ENCODE measurements at places on chromosomes 2 and 18.

DNA sequence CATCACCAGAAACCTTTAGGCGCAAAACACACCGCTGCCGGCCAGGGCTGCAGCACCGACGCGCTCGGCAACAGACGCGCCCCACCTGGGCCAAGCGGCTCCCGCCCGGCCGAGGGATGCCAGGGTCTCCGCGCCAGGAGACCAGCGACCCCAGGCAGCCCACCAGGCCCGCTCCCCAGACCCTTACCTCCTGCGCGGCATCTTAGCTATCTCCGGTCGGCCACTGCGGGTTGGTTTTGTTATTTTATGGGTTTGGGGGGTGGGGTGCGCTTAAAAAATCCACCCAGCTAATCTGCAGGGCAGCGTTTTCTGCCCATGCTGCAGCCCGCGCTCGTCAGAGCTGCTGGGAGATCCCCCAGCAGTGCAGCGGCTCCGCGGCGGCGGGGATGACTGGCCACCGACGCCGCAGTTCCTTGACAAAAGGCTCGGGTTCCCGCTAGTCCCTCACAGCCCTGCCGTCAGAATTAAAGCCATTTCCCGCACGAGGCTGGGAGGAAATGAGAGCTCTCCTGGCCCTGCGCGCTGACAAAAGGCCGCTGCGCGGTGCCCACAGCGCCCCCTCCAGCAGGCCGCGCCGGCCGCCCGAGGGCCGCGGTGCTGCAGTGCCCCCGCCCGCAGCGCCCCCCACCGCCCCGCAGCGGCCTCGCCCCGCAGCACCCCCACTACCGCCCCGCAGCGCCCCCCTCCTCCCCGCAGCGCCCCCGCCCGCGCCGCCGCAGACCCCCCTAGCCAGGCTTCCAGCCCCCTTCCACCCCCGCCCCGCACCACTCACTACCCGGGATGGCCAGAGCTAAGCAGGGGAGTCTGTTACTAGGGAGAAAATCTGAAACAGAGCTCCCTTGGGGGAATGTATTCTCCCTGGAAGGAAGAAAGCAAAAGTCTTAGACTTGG, at the start of gene ADD2:
Gene ADD2 (minus strand): TSS at position 502 of the 891 bp plus-strand sequence. CDS start 61,792 bp downstream, outside the sequence.
- no peak for DNase-seq

DNA sequence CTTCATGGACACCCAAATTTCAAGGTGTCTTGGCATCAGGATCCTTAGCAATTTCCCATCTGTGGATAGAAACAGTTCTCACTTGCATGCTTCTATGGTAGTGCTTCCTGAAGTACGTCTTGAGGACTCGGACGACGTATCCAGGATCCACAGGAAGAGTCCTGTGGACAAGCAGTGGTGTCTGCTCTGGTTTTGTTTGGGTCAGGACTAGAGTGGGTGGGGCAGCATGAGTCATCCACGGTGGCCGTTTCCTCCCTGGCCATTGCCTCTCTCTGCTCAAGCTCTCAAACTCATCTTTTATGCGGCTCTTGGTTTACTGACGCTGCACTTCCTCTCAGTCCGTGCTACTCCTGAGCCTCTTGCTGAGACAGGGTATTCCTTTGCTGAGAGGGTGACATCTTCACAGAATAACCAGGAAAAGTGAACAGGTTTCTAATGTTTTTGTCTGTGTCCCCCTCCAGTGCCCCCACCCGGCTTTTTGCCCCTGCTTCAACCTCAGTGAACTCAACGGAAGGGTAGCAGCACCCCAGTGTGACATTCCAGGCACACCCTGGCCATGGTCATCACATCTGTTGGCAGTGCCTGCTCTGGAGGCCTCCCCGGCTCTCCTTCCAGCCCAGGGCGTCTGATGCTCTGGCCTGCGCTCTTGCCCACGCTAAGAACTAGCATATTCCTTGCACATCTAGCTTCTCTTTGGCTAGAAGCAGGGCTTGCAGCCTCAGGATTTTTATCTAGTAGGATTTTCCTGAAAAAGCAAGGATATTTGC, 62.2 kb downstream of the ARMC9 start:
- no peak for DNase-seq

- peak; percentile 25 for DNase-seq
Observed at GRCh38 chr2:60948926-60949579, 67.7 kb downstream of the REL start.

- DNase-seq, result no peak
Observed at GRCh38 chr2:80531319-80531718, 226.8 kb upstream of the LRRTM1 start.

- DNase-seq, result no peak
Observed at GRCh38 chr2:6793371-6793770, 72.3 kb downstream of the CMPK2 start.

DNA sequence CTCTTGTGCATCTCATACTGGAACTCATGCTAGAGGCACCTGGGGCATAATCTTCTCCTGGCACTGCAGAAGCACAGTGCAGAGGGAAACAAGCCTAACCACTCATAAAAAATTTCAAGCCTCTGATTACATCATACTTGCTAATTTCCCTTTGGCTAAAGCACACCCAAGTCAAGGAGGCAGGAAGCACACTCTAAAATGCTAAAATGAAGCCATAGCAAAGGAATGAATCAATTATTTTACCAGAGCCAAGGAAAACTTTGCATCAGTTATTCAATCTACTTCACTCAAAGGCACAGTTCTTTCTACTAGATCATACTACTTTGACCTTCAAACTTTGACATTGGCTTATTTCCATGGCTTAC, 79.6 kb upstream of the SPOPL start:
- DNase-seq, result peak; percentile 79

DNA sequence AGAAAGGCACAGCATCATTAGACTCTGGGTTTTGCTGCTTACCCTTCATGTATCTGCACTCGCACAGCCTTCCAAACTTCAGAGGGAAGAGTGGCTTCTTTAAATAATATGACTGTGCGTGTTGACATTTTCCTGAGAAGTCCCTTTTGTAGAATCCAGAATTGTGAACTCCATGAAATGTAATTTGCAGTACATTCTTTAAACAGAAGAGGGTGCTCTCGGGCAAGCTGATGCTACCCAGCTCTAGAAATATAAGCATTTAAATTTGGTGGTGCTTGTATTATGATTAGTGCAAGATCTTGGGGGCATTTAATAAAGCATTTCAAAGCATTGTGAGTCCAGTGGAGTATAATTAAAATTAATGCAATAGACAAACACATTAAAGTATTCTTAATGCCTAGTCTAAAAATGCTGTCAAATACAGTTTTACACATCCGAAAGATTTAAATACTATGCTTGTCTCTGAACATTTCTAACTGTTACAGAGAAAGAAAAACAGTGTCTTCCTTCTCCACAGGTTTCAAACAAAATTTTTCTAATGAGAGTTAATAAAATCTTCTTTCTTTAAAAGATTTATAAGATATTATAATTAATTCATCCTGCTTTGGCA, 17.3 kb upstream of the GTF2A1L start:
- DNase-seq, result peak; percentile 30

DNA sequence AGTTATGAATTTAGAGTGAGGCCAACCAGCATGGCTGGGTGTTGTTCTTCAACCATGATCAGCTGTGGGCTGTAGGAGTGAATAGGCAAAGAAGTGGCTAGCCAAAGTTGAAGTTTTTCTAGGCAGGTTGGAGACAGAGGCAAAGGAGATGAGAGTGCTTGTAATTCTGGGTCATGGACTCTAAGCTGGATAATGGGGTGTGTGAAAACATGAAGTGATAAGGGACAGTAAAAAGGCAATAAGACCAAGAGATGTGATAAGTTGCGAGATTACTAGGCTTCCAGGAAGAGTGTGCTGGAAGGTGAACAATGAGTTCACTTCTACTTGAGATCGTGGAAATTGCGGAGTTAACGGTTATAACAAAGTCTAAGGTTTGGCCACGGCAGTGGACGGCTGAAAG, 118.6 kb upstream of the RNF152 start:
- no peak for DNase-seq

GRCh38 chr2:151669585-151670081, 64.6 kb downstream of the NEB start:
- DNase-seq, result no peak

DNA sequence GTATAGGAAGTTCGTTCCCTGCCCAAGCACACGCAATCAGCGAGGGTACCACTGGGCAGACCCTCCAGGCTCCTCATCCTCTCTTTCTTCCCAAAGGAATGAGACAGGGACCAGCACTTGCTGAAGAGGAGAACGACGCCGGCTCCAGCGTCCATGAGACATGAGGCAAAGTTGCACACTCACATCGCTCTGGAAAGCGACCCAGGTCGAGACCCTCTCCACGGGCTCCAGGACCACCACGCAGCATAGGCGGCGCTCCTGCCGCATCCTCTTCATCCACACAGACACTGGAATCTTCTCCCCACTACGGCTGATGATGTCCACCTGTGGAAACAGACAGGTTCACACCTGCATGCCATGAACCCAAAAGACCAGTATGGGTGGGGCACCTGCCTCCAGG, 10.8 kb downstream of the PASK start:
- no peak for DNase-seq

- DNase-seq, result no peak
Observed at GRCh38 chr18:42339372-42339771, 384.3 kb downstream of the PIK3C3 start.

GRCh38 chr2:101500180-101500579, 25.3 kb upstream of the RFX8 start:
- DNase-seq, result peak; percentile 75

DNA sequence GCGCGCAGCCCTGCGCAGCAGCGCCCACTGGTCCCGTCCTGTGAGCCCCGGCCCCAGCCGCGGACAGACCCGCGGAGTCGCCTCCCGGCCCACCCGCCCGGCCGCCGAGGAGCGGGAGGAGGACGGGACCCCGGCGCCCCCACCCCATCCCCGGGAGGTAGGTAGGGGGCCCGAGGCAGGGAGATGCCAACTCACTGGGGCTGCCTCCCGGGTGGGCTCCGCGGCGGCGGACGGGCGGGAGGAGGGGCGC, 160 bp downstream of the SPTBN1 start:
- no peak for DNase-seq

GRCh38 chr2:51013933-51014526, 17.9 kb downstream of the NRXN1 start:
- DNase-seq, result no peak

DNA sequence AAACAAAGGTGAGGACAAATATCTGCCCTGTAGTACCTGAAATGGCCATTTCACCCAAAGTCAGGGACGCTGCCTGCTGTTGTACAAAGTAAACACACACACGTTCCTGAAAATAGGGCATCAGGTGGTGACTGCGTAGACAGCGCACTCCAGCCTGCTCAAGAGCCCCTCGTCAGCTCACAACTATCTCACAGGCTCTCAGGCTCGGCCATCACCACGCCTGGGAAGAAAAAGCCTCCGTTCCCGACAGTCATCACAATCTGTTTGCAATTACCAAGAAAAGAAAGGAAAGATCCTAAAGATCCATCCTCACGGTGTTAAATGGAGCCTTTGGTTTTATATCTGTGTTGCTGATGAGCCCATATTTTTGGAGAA, 230.2 kb downstream of the ZNF516 start:
- peak; percentile 77 for DNase-seq

GRCh38 chr18:61883547-61883946, 9.3 kb downstream of the RNF152 start:
- DNase-seq, result no peak

- DNase-seq, result no peak
Observed at GRCh38 chr18:59564561-59564960, 132.7 kb downstream of the CCBE1 start.

DNA sequence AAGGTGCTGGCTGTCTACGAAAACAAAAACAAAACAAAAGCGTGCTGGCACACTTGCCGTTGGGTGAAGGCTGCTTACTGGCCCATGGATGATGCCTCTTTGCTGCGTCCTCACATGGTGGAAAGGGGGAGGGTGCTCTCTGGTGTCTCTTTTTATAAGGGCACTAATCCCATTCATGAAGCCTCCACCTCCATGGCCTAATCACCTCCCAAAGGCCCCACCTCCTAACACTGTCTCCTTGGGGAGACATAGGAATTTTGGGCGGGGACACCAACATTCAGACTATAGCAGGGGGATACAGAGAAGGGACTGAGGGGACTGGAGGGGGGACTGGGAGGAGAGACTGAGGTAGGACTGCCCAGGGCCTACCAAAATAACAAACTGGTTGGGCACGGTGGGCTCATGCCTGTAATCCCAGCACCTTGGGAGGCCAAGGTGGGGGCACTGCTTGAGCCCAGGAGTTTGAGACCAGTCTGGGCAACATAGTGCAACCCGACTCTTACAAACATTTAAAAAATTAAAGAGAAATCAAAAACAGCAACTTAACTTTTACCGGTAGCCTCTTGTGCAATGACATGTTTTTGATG, 14.5 kb downstream of the PTMA start:
- no peak for DNase-seq

- no peak for DNase-seq
Observed at GRCh38 chr18:21406116-21406515, 164.1 kb downstream of the GREB1L start.

- no peak for DNase-seq
Observed at GRCh38 chr2:39266916-39267434, 23.2 kb upstream of the CDKL4 start.

DNA sequence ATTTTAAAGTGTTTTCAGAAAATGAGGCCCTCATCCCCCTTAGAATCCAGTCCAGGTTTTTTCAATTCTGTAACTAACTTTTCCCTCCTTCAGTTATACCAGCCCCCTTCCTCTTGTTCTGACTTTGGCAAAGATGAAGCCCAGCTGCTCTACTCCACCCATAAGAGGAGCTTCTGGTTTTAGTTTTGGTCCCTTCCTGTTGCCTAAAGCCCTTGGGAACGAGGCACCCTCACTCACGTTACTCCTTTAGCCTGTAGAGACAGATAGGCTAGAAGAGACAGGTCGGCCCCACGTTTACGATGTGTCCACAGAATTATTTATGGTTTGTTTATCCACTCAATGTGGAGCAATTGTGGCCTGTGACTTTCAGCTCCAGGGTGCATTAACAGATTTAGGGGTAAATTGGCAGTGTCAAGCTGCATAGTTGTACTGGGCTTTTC, 454.2 kb upstream of the TNP1 start:
- DNase-seq, result no peak

GRCh38 chr2:118980573-118980972, 38.6 kb downstream of the MARCO start:
- DNase-seq, result no peak

DNA sequence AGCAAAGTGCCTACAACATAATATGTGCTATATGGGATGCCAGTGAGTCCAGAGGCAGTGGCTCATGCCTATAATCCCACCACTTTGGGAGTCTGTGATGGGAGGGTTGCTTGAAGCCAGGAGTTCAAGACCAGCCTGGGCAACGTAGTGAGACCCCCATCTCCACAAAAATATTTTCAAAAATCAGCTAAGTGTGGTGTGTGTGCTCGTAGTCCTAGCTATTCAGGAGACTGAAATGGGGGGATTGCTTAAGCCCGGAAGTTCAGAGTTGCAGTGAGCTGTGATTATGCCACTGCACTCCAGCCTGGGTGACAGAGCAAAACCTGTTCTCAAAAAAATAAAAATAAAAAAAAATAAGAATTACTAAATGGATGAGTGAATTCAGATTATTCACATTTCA, 23.4 kb downstream of the OTX1 start:
- no peak for DNase-seq
